ENCODE measurements at places on chromosomes 6 and 20.

DNA sequence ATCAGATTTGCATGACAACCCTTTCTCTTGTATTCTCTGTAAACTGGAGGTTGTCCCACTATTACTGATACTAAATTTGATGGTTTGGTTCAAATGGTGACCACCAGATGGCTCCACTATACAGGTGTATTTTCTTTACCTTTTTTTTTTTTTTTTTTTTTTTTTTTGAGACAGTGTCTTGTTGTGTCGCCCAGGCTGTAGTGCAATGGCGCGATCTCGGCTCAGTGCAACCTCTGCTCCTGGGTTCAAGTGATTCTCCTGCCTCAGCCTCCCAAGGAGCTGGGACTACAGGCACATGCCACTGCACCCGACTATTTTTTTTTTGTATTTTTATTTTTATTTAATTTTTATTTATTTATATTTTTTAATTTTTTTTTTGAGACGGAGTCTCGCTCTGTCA, 6.6 kb upstream of the WTAP start:
- DNase-seq: no peak

DNA sequence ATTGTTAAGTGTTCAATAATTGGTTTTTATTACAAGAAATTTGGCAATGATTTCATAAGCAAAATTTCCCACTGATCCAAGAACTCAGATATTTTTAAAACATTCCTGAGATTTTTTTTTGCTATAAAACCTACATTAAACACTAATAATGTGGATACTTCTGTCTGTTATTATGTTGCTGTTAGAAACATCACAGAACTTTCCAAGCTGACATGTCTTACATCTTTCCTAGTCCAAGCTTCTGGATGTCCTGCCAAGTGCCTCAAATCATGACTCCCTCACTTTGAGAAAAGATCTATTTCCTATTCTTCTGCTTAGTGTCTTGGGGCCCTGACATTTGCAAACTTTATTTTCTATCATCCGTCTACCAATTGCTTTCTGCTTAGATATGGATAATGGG, 110.8 kb downstream of the RFPL4B start:
- no peak for DNase-seq

DNA sequence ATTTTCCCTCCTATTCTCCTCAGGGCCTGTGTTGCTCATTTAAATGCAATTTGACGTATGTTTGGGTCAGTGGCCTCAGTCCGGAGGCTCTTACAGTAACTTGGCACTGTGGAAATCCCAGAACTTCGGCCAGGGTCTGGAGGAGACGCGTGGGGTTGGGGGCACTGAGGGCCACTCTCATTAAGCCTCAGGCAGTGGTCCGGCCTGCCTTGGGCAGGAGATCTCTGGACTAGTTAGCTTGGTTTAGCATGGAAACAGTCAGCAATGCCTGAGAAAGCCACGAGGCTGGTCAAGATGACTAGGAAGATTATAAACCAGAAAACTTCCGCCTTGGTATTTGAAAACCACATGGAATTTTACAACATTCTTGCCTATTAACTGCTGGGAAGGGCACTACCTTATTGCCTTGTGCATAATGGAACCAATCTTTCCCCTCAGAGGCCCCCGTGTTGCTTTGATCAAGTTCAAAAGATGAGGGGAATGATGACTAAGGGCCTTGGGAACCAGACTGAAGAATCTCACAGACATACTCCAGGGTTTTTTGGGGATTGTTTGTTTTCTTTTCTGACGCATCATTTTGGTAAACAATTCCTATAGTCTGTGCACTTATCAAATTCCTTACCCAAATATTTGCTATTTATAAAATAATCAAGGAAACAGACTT, 206.0 kb upstream of the PREP start:
- DNase-seq: peak; percentile 94

DNA sequence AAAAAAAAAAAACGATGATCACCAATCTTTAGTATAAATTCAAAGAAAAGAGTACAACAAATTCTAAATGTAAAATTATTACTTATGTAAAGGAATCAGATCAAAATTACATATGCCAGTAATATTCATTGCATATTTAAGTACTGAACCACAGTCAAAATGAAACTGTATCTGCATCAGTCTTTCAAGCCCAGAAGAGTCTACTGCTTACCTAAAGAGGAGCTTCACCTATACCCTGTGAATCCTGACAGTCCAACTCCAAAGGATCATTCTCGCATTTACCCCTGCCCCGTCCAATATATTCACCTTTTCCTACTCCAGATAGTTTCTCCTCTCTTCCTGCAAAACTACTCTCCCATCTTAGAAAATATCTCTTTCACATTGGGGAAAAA, 9.2 kb downstream of the ATG5 start:
- no peak for DNase-seq

GRCh38 chr6:3769610-3770009, 18.1 kb upstream of the PXDC1 start:
- no peak for DNase-seq

- no peak for DNase-seq
Observed at GRCh38 chr6:35008858-35009257, 119.8 kb downstream of the ANKS1A start.
